NCI-H524 (cell line): ENCODE measurements at places on chromosomes 7 and 10.

- DNase-seq: no peak
Measured at GRCh38 chr10:13722747-13723653, 136.2 kb downstream of the PRPF18 start.

GRCh38 chr10:129381741-129382140, 85.3 kb upstream of the MGMT start:
- DNase-seq: no peak

- DNase-seq: no peak
Measured at GRCh38 chr7:136016649-136017395, 39.7 kb upstream of the MTPN start.

- DNase-seq: no peak
Measured at GRCh38 chr7:46537191-46537905, 616.3 kb upstream of the IGFBP3 start.

- no peak for DNase-seq
Measured at GRCh38 chr7:40826411-40827221, 691.8 kb downstream of the SUGCT start.

- no peak for DNase-seq
Measured at GRCh38 chr10:7070950-7071349, 339.9 kb downstream of the SFMBT2 start.

DNA sequence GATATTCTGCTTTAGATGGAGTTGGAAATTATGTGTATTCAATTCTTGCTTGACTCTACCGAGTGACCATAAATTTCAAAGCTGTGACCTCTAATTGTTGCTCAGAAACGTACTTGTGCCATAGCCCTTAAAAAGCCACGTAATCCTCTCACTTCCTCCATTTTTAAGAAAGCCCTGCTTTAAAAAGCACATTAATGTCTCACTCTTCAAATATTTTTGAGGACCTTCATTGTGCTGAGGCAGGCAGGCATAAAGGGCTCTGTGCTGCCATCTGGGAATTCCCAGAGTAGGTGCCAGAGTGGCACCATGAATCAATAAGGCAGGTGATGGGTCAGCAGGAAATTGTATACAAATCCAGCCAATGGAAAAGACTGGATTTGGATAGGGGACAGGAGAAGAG, 97.7 kb upstream of the FAM204A start:
- DNase-seq: no peak

DNA sequence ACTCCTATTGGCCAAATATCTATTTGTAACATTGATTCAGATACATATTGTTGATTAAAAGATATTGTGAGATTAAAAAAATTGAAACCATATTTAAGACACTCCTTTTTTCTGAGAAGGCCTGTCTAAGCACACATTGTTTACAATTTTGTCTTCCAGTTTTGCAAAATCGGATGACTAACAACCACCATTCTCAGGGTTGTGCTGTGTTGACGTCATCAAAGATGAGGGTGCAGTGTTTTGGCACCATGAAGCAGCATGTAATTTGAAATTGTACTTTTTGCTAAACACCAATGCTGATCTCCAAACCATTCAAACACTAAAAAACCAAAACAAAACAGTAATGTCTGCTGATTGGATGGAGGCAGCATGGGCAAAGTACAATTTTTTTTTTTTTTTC, 7.4 kb downstream of the CREB5 start:
- DNase-seq: no peak

DNA sequence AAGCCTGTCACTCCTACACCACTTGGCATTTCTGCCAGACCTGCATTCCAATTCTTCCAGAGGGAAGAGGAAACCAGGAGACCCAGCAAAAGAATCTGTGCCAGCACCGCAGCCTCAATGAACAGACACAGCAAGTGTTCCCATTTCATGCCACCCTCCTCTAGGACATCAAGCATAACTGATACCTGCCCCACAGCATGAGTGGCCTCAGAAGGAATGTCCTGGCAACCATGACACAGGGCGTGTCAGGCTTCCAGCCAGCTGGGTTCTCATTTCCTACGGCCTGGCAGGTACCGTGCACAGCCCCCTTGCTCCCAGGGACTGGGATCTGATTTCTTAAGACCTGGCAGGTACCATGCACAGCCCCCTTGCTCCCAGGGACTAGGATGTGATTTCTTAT, 7.8 kb downstream of the MAD1L1 start:
- no peak for DNase-seq

GRCh38 chr7:84025332-84025927, 169.2 kb downstream of the SEMA3A start:
- DNase-seq: no peak

DNA sequence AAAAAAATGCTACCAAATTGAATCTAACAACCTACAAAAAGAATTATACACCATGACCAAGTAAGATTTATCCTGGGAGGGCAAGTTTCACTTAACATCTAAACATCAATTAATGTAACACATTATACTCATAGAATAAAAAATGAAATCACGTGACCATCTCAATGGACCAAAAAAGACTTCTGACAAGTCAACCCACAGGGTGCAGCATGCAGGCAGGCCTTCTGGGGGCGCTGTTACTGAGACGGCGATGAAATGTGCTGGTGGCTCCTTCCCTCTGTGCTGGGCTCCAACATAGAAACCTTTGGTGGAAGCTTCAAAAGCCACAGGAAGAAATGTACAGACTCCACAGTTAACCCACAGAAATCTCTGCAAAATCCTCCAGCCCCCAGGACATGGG, 103.1 kb downstream of the INHBA start:
- DNase-seq: no peak

- DNase-seq: no peak
Measured at GRCh38 chr7:110564246-110564645, 526.7 kb upstream of the LRRN3 start.

DNA sequence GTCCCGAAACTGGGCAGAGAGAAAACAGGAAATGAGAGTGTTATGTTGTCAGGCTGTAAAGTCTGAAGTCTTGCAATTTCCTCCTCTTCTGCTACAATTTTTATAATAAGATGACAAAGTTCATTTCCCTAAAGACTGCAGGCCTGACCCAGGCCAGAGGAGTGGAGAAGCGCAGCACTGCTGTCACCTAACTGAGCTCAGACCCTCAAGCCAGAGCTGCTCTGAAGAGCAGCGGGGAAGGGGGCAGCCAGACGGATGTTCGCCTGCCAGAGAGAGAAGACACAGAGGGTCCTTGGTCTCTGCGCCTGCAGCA, 12.6 kb upstream of the AOAH start:
- no peak for DNase-seq

DNA sequence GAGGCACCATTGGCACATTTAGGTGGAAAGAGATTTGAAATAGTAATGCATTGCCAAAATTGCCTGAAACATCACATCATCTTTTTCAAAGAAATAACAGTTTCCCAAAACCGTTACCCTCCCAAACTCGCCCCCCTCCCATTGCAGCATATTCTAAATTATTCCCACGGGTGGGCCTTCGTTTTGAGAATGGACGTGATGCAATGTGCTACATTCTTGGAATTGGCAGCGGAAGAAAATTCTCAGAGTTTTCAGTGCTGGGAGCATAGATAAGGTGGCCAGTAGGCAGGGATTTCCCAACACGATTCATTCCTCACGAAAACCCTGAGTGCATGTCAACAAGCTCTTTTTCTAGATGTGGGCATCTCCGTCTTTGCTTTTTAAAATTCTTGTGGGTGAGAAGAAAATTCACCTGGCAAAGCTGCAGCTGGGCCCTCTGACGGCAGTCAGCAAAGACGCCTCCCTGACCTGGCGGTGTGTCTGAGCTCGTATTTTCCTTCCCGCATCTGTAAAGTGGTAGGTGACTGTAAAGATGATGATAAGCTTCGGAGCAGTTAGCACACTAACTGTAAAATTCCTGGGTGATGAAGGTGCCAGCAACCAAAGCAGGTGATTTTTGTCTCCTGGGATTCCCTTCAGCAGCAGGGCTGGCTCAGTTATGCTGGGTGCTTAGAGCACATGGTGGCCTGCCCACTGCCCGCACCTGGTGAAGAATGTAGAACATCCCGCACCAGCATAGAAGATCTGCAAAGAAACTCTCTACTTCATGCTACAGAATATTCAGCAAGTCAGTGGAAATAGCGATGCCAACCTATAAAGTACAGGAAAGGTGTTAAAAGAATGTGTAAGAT, 141.9 kb upstream of the KLF6 start:
- DNase-seq: no peak
